Spinal cord (tissue), 10 donors: ENCODE measurements at places on chromosomes 1 and 21.
A peak's percentile ranks its signal among the peaks of the same experiment; 100 is the strongest.

DNA sequence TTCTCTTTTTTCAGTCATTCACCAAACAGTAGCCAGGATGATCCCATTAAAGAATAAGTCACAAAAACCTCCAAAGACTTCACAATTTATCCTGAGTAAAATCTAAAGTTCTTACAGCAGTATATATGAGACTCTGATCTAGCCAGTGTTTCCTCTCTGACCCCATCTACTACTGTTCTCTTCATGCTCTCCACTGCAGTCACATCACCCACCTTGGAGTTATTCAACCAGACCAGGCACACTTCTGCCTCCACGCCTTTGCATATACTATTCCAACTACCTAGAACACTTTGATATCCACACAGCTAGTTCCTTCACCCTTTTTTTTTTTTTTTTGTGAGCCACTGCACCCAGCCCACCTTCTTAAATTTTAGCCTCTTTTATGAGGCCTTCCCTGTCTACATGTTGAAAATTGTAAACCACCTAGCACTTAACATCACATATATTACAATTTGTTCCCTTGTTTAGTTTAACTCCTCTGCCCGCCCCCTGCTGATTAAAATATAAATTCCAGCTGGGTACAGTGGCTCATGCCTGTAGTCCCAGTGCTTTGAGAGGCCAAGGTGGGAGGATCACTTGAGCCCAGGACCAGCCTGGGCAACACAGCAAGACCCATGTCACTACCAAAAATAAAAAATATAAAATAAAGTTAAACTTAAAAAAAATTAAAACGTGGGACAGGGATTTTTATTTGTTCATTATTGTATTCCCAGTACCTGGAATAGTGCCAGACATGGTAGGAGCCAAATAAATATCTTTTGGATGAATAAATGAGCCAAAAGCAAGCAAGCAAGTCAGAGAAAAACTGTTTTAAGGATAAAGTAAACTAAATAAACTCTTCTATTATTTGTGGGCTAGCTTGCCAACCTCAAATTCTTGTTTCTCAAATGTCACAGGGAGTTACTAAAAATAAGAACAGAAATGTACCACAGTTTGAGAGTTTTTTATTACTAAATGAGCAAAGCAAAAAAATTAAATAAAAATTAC lies 35.2 kb upstream of the MUTYH start:
- DNase-seq = no peak

- DNase-seq = no peak
These were observed 7.5 kb downstream of the MX1 start for GRCh38 chr21:41433566-41433965.

DNA sequence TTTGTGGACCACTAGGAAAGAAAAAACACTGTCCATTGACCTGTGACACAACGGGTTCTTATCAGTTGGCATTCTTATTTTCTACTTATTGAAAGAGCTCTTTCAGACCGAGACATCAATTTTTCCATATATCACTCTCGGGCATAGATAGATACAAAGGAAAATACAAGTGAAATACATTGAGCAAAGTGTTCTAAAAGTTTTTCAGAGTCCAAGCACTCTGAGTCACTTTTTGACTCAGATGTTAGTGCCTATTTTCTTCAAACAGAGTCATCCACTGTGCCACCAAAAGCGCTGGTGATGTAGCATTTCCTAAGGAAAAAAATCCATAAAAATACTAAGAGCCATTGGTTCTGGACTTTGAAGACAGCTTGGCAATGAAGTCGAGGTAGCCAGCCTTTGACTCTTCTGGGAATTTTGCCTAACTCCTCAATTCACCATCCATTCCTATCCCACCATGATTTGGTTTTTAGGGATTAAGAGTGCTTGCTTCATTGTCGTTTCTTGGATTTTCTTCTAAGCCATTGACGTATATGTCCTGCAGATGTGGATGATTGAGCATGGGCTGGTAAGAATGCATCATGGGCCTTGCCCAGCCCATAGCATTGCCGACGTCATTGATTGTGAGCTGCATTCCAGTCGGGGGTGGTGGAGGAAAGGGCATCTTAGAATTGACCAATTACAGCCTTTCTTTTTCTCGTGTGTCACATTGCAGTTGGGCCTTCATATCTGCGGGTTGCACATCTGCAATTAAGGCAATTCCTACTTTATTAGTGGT lies 10.6 kb downstream of the GALNT2 start:
- no peak for DNase-seq

DNA sequence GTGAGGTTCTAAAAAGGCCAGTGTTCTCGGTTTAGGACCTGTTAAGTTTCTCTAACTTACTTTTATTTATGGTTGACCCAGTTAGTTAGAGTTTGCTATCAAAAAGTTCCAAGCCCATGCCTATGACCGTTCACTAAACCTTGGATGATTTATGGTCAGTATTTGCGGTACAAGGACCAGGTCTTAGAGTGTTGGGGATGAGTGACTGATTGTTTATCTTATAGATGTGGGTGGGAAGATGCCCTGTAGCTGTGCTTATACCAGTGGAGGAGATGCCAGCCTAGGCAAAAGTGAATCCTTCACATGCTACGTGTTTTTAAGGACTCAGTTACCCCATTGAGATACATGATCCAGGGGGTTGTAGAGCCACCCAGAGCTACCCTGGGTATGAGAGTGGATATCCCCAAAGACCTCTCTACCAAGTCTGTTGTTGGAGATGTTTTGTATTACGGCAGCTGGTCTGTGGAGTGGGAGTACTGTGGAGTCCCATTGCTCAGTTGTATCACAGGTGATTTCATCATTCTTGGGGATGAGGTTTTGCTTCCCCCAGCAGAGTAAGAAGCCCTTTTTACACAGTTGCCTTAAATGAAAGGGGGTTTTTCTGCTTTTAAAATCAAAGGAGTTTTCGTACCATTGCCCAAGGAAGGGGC lies 2.1 kb downstream of the SLC22A15 start:
- no peak for DNase-seq

- DNase-seq = no peak
These were observed 13.6 kb downstream of the AGMAT start for GRCh38 chr1:15571266-15571665.

DNA sequence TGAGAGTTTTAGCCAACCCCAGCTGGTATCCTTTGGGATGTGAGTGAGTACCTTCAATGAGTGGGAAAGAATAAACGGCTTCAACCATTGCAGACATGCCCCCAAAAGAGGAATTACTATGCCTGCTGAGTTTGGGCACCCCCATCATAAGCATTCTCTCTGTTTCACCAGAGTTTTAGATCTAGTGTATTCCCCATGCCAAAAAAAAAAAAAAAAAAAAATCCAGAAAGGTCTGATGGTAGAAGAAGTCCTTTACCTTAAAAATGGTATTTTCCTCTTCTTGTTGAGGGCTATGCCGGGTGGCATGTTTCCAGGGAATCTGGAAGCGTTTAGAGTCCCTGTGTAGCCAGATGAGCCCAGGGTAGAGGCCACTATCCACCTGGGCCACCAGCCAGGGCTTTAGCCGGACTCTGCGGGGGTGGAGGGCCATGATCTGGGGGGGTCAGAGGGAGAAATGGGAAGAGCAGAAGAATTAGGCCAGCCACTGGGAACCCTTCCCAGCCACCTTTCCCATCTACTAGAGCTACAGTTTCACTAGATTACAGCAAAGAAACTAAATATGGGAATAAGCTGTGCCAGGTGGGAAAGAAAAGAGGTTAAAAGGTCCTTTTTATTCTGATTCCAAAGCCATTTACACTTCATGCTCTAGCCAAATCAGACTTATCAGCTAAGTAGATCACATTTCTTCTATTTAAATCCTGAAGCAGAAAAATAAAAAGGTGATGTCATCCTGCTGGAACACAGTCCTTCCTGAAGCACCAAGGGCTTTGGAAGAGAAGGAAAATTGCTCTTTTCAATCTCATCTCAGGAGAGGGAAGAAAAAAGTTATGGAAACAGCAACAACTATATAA lies 4.7 kb downstream of the IRF6 start:
- DNase-seq = no peak

DNA sequence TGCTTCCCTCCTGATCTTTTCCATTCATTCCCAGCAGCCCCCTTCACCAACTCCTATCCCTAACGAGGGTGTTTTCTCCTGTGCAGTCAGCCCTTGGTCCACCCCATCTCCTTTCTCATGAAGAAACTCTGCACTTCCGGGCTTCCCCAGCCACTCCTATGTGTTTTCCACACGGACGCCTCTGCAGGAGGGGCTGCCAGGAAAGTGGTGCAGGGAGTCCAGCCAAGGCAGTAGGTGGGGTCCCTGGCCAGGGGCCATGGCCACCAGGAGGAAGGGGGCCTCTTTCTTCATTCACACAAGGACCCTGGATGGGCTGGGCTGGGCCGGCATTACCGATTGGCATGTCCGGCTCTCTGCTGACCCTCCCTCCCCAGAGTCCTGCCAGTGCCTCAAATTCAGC lies 72.8 kb upstream of the EFHD2 start:
- peak; percentile 43 for DNase-seq

DNA sequence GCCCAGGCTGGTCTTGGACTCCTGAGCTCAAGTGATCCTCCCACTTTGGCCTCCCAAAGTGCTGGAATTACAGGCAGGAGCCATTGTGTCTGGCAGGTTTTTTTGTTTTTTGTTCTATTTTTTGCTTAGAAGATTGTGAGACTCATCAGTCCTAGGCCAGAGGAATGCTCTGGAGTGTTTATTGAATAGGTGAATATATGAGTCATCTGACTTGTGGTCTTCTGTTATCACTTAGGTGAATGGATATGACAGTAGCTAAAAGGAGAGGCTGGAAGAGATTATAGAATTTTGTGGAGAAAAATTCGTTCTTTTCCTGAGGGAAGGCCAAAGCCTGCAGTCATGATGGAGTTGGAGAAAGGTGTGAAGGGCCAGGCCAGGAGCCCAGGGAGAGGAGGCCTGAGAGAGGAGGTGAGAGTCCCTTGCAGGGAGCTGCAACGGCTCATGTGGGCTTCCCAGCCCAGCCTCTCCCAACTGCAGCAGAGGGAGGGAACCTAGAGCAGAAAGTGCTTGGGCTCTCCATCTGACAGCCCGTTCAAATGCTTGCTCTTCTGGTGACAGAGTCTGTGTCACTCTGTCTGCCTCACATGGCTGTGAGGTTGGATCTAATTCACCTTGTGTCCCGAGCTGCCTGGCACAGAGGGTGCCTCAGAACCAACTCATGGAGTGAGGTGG lies 31.6 kb upstream of the ACOT11 start:
- no peak for DNase-seq

GRCh38 chr1:64304823-64305222 lies 101.4 kb downstream of the UBE2U start:
- no peak for DNase-seq

- no peak for DNase-seq
These were observed 24.4 kb downstream of the SZRD1 start for GRCh38 chr1:16391411-16391810.

DNA sequence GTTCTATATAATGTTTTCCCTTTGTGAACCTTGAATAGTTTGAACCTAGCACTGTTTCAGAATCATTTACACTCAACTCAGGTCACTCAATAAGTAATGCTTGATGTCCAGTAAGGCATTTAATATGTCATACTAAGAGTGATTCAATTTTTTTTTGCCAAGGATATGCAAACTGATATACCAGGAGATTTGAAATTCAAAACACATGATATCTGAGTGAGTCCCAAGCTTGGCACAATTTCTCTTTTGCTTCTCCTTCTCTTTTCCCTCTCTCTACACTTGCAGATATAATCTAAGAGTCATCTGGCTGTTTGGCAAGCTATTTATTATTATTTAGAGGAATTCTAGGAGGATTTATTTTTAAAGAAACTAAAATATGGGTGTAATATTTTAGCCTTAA lies 61.6 kb upstream of the SPAG17 start:
- no peak for DNase-seq

- DNase-seq = no peak
These were observed 28.6 kb downstream of the AGPAT3 start for GRCh38 chr21:43893536-43894205.

GRCh38 chr1:247370786-247371732 lies 39.4 kb upstream of the ZNF496 start:
- no peak for DNase-seq

- no peak for DNase-seq
These were observed 212.7 kb upstream of the NRIP1 start for GRCh38 chr21:15277466-15277865.

DNA sequence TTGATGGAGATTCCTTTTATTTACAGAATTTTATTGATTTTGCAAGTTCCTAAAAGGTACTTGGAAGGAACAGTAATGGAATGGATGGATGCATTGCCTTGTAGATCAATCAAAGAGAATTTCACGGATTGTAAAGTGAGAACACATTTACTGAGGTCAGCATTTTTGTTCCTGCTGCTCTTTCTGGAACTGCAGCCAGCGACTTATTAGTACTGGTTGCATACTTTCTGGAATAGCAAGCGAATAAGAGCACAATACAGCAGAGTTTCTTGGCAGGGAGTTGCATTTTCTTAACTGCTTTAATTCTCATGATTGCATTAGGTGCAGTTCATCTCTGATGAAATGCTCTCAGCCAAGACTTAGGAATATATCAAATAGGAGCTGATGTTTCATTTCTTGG lies 106.1 kb upstream of the CHODL start:
- DNase-seq = no peak

DNA sequence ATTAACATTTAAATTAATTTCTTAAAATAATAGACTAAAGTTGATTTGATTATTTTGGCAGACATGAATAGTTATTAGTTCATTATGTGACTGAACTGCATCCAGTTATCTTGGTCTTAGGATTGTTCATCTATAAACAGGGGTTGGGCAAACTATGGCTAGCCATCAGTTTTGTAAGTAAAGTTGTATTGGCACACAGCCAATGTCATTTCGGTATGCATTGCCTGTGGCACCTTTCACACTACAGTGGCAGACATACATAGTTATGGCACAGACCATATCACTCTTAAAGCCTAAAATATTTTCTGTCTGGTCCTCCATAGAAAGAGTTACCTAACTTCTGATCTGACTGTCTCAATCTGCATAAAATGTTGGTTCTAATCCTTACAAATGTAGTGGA lies 27.2 kb downstream of the ADGRL2 start:
- no peak for DNase-seq

DNA sequence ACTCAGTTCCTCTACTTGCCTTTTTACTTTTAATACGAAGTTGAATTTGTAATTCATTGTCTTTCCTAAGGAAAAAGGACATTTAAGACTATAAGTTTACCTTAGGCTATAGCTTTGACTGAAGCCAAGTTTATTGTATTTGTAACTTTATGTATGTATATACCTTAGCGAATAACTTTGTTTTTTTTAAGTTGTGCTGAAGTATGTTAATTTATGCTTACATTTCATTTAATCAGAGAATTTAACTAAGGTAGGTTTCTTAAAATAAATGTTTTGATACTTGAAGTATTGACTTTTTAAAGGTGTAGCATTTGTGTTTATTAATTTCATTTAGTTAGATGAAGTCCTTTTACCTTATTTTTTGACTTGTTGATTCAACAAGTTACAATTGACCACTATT lies 55.2 kb upstream of the TPTE start:
- no peak for DNase-seq

DNA sequence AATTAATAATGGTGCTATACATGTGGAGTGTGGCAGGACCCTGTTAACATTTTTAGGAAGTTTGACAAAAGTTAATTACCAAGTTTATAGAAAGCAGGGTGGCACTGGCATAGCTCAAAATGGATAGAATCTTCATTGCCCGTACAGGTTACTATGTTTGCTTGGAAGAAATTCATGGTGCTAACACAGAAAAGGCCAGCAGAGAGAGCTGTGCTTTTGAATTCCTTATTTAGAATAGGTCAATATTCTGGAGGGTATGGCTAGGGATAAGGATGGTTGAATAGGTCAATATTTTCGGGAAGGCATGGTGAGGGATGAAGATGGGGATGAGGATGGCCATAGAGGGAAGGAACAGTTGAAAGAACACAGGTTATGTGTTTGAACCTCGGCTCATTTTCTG lies 345.1 kb downstream of the LMO4 start:
- no peak for DNase-seq
